ENCODE measurements at places on chromosomes 7 and 10. TPM values are rescaled to one million over a fixed set of nuclear protein-coding genes. Genes with fewer than 3 reads are reported as not detected.

The CABCOCO1 gene
- total RNA-seq = not detected

The UBE3C gene
- 59.9 TPM for total RNA-seq

The CPN1 gene
- total RNA-seq = not detected

The HABP2 gene
- not detected for total RNA-seq

The GPR15LG gene
- not detected for total RNA-seq

The IFRD1 gene
- total RNA-seq = 63.2 TPM

The ADGRA1 gene
- total RNA-seq = not detected

The PAX4 gene
- not detected for total RNA-seq

The PDE6C gene
- not detected for total RNA-seq

The MKX gene
- total RNA-seq = 0.05 TPM

The DLG5 gene
- total RNA-seq = 10.2 TPM

The LLCFC1 gene
- total RNA-seq = 0.76 TPM

The GIMAP1 gene
- total RNA-seq = 27.2 TPM

The IL2RA gene
- 3.3 TPM for total RNA-seq

The ALKBH4 gene
- total RNA-seq = 4.0 TPM

The IDI2 gene
- total RNA-seq = not detected

The PDCD4 gene
- 283 TPM for total RNA-seq

The WNT2 gene
- total RNA-seq = not detected

The SLK gene
- total RNA-seq = 23.7 TPM

The HOXA11 gene
- total RNA-seq = not detected

The ZEB1 gene
- 80.9 TPM for total RNA-seq

The ITGA8 gene
- not detected for total RNA-seq

The HOXA13 gene
- total RNA-seq = not detected

The OR9A2 gene
- total RNA-seq = not detected

The ELN gene
- not detected for total RNA-seq

The SPOCK2 gene
- total RNA-seq = 312 TPM

The PLAC9 gene
- not detected for total RNA-seq

The TDRD1 gene
- total RNA-seq = 0.08 TPM

The LRRD1 gene
- total RNA-seq = not detected
